ENCODE measurements at places on chromosomes 11 and 22. TPM values are rescaled to one million over a fixed set of nuclear protein-coding genes. Genes with fewer than 3 reads are reported as not detected.

- H3K27ac ChIP-seq, result no peak overlapping the region
- H3K27me3 ChIP-seq, result peaks cover 3% of the 10 kb centered on the region
- no peak overlapping the region for H3K4me3 ChIP-seq
- H3K36me3 ChIP-seq, result no peaks in the 10 kb centered on the region
Observed at GRCh38 chr22:27003297-27003696, 345.9 kb downstream of the MIAT start.

- peaks cover 12% of the 10 kb centered on the region for H3K36me3 ChIP-seq
- H3K4me3 ChIP-seq, result no peak overlapping the region
- no peak overlapping the region for H3K27ac ChIP-seq
- no peak for DNase-seq
Observed at GRCh38 chr22:44500599-44500998, 2.6 kb upstream of the RTL6 start.

Gene PKDREJ
- total RNA-seq, result not detected

Gene OR56A5
- total RNA-seq, result not detected

DNA sequence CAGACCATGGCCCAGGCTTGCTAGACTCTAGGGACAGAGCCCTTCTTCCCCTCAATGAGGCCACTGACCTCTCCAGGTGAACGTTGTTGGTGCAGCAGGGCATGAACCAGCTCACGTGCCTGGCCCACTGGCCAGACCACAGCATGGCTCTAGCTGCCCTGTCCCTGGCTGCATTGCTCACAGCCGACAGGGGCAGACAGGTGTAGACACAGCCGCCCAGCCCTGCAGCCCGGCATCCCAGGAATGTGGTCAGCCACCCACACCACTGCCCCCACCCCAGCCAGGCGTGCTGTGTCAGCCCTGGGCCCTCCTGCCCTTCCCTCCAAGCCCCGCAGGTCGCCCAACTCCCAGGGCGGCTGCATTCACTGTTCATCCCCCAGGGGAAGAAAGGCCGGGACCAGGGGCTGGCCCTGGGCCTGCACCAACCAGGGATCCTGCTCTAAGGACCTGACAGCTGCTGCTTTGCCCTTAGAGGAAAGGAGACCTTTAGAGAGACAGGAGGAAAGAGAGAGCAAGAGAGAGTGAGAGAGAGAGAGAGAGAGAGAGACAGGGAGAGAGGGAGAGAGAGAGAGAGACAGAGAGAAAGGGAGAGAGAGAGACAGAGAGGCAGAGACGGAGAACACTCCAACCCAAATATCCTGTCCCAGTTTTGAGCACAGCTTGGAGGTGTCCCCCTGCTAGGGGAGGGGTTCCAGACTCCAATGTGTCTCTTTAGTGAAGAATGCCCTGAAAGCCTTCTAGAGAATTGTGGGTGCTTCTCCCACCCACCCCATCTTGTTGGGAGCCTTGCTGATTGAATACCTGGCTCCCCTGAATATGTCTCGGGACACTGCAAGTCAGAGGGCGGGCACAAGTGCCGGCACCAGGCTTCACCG is 44.2 kb upstream of the LINC01488 start:
- H3K36me3 ChIP-seq, result no peaks in the 10 kb centered on the region
- no peak overlapping the region for H3K27ac ChIP-seq
- no peak for DNase-seq

DNA sequence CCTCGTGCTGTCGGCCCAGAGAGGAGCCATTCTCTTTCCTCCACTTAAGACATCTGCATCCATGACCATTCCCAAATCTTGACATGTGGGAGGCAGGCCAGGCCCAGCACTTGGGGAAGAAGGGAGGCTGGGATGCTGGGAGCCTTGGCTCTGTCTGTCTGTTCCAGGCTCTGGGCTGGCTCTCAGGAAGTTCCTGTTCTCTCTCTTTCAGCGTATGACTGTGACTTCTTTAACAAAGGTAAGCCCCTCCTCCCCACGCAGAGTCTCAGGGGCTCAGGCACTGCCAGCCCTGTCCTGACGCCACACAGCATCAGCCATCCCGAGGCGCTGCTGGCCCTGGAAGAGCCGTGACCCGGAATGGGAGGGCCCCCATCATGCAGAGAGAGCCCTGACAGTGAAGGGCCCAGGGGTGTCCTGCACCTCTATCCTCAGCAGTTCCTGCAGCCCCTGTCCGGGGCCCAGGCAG is 52.4 kb downstream of the OTOG start:
- H3K27me3 ChIP-seq, result no peaks in the 10 kb centered on the region
- no peak overlapping the region for H3K27ac ChIP-seq
- H3K4me3 ChIP-seq, result no peak overlapping the region
- H3K4me1 ChIP-seq, result peaks cover 3% of the 10 kb centered on the region
- DNase-seq, result no peak

Gene FAU
- 1,272 TPM for total RNA-seq

DNA sequence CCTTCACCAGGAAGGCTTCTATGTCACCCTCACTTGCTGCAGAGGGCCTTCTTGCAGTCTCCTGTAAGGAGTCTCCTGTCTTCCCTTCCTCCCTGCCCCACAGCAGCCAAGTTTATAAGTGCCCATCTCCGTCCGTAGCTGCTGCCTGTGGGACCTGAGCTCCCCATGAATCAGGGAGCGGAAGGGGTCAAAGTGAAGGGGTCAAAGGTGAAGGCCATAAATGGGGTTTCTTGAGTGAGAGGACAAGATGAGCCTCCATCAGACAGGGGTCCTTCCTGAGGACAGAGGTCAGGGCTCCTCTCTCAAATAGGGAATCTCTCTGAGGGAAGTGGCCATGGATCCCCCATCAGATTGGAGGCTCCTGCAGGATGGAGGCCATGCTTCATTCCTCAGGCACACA is 44.4 kb downstream of the ARRB1 start:
- no peaks in the 10 kb centered on the region for H3K36me3 ChIP-seq
- H3K27ac ChIP-seq, result no peak overlapping the region
- H3K27me3 ChIP-seq, result no peaks in the 10 kb centered on the region
- no peak overlapping the region for H3K4me3 ChIP-seq

- no peaks in the 10 kb centered on the region for H3K27me3 ChIP-seq
- no peaks in the 10 kb centered on the region for H3K36me3 ChIP-seq
- H3K27ac ChIP-seq, result no peak overlapping the region
Observed at GRCh38 chr11:30859669-30860068, 273.5 kb upstream of the MPPED2 start.

DNA sequence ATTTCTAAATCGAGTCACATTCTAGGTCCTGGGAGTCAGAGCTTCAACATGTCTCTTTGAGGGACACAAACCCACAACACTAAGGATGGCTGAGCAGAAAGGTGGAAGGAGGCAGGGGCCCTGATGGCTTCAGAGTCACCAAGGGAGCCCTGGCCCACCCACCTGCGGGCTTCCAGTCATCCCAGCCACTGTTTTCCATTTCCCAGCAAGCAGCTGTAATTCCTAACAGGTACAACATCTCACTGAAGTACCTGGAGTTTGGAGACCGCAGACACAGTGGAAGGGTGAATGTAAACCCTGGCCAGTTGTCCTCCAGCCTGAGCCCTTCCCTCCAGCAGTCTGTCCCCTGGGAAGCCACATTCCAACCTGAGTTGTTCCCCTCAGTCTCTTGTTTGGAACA is 562.8 kb downstream of the TBC1D22A start:
- no peaks in the 10 kb centered on the region for H3K36me3 ChIP-seq
- H3K4me1 ChIP-seq, result no peaks in the 10 kb centered on the region

Gene CLTCL1
- total RNA-seq, result 0.57 TPM

DNA sequence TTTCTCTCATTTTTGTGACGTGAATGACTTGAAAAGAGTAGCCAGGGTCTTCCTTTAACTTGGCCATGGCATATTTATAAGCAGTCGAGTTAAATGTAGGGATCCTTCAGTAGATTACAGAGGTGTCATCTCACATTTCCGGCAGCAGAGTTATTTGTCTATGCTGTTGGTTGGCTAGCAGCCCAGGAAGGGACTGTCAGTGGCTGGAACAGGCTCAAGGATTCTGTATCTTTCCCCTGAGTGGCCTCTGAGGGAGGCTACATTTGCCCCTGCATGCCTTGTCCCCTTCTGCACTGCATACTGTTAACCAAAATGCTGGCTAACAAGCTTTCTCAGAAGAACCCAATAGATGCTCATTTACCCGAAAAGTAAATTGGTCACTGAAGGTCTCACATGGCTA is 187.6 kb downstream of the PGR start:
- H3K27ac ChIP-seq, result no peak overlapping the region
- DNase-seq, result no peak
- H3K4me1 ChIP-seq, result no peaks in the 10 kb centered on the region
- H3K4me3 ChIP-seq, result no peak overlapping the region
- no peaks in the 10 kb centered on the region for H3K27me3 ChIP-seq
- H3K36me3 ChIP-seq, result no peaks in the 10 kb centered on the region
